ENCODE measurements at places on chromosomes 6 and 20. TPM values are rescaled to one million over a fixed set of nuclear protein-coding genes. Genes with fewer than 3 reads are reported as not detected.

DNA sequence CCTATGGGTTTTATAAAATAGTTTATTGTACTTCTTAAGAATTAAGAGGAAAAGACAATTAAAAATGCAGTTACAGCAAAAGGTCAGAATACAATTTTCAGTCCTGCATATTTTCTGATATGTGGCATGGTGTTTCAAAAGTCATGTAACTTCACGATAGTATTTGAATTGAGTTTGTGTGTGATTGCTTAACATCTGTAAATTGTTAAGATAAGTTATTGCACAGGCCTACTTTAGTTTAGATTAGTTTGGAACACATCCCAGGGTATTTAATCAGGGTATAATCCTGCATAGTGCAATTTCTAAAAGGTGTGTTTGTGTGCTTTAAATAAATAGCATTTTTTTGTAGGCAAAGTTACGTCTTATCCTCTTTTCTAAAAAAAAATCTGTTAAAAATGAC is 289.6 kb downstream of the RIMS1 start:
- no peak for DNase-seq

ZC2HC1B gene
- not detected for total RNA-seq

GRCh38 chr6:156852858-156853216 is 75.7 kb downstream of the ARID1B start:
- DNase-seq: peak; percentile 45

HLA-DRA gene
- 2.3 TPM for total RNA-seq

DNA sequence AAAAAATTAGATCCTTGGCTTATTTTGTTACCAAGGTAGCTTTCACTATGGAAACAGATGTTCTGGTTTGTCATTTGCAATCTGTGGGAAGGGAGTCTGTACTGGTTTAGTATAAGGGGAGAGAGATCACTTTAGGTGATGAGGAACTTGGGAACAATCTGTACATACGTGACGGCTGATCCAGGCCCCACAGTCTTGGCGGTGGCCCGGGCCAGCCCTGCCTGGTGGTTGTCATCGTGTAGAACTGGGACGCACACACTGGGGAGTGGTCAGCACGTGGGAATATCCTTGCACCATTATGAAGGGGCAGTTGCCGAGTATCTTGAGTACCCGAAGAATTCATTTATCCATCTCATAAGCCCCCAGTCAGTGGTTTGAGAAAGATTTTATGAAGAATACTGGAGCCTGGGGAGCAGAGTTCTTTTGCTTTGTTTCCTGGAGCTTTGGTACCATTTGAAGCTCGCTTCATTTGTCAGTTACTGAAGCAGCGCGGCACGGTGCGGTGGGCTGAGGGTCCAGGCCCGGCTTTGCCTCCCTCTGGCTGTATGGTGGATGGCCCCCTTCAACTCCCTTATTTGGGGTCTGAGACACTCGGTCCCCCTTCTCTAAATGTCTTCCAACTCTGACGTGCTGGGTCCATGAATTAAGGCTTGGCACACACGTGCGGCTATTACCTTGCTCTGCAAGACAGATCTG is 22.8 kb upstream of the CLDN20 start:
- no peak for DNase-seq

DNA sequence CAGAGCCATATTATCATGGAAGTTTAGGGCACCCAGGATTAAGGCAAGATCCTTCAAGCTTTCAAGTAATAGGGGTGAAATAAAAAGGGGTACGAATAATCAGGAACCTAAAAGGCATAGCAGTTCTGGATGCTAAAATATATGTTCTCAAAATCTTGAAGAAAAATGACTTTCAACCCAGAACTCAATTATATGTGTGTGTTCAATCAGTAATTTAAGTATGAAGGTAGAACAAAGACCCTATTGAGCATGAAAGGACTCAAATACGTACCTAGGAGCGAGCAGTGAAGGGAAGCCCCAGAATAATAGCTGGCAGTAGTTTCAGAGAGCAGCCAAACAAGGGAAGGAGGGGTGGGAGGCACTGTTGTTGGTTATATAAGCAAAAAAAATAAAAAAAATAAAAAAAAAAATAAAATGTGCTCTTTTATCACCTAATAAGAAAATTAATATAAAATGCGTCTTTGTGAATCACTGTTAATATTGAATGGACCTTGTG is 45.4 kb downstream of the MYO6 start:
- DNase-seq: peak; percentile 11

DNA sequence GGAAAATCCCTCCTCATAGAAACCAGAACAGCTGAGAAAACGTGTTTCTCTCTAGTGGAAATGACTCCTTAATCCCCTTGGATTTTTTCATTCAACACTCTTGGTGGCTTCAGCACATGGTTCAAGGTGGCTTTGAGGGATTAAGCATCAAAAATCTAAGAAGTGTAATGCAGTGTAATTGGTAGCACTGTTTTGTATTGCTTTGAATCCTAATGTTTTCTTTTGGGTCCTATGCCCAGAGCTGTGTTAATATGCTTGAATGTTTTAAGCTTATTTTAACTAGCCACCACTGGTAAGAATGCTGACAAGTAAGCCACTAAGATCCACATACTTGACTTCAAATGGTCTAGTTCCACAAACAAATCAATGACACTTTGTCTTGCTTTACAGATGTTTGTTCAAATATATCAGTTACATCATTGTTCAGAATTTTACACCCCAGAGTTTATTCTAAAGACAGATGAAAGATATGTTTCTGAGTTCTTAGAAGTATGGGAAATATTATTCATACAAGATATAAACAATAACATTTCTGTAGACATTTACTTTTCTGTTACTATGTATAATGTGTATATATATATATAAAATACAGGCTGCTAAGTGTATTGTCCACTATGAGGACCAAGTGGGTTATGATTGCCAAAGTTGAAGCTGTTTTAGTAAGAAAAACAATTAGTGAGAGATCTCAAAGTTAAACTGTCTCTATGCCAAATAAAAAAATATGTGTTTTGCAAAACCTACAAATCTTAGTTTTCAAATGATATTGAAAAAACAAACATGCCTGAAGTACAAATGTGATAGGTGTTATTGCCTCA is 220.8 kb downstream of the OGFRL1 start:
- no peak for DNase-seq

DNA sequence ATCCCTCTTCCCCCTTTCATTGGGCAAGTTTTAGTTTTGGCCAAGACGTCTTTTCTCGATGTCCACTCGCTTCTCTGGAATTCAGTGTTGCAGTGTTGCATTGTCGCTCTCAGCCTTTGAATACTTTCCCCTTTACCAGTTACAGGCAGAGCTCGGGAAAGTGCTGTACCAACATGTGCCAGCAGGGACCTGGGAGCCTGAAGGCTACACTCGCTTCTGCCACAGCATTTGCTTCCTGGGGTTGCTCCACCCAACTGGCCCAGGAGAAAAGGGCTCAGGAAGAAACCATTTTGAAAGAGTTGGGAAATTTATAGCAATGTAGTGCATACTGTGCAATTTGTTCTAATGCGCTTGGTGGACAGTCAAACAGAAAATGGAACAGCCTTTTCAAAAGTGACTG is 78.6 kb downstream of the LINC00237 start:
- DNase-seq: peak; percentile 63

GRCh38 chr20:60754856-60755255 is 497.2 kb upstream of the CDH4 start:
- no peak for DNase-seq

SNAI1 gene
- total RNA-seq: 4.0 TPM

GRCh38 chr6:53983301-53983700 is 127.9 kb upstream of the MLIP start:
- no peak for DNase-seq

PRRT1 gene
- not detected for total RNA-seq

DNA sequence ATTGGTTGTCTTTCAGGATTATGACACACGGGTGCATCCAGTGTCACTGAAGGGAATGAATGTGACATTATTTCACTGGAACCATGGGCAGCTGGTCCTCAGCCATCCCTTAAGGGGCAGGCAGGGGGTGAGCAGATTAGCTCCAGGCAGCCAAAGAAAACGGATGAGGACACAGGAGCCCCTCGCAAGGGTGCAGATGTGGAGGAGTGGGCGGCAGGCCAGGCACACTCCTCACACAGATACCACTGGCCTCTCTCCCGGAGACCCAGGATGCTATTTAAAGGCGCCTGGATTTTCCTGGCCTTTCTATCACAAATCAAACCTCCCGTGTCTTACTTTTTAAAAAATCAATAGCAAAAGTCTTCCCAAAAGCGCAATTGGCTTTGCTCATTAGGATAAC is 210.4 kb downstream of the TAF4 start:
- DNase-seq: no peak

APCDD1L gene
- total RNA-seq: not detected

DNA sequence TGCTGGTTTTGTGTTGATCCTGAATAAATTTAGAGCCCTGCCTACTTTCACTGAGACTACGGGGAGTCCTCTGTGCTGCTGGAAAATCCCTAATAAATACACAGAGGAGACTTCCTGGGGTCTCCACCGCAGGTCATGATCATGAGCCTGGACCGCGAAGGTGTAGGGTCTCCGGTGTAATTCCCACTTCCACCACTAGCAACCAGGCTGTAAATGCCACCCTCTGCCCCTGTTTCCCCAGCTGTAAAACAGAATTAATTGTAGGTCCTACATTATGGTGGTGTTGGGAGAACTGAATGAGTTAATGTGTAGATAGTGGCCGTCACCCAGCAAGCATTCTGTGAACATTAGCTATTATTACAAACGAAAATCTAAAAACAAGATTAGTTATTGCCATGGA is 191.6 kb upstream of the THBS2 start:
- DNase-seq: no peak

GRCh38 chr20:47127999-47128398 is 228.5 kb downstream of the ZMYND8 start:
- peak; percentile 18 for DNase-seq

GRCh38 chr6:74549746-74550145 is 656.1 kb downstream of the COL12A1 start:
- DNase-seq: no peak

GRCh38 chr6:27352850-27353249 is 35.7 kb upstream of the ZNF391 start:
- no peak for DNase-seq

DNA sequence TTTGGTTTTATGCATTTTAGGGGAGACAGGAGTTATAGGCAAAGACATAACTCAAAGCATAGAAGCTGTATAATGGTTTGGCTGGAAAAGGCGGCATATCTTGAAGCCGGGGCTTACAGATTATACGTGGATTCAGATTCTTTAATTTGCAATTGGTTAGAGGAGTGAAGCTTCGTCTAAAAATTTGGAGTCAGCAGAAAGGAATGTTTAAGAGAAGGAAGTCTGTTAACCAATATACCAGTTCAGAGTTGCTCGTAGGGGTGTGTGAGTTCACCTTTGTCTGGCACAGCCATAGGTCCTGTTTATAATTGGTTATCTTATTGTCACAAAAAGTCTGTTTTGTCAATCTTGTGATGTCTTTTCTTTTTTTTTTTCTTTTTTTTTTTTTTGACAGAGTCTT is 8.9 kb downstream of the ARHGAP40 start:
- no peak for DNase-seq

Measured in neural progenitor cell (in vitro differentiated cells).